ENCODE measurements at places on chromosomes 13 and 19.
A peak's percentile ranks its signal among the peaks of the same experiment; 100 is the strongest.

- no peak for DNase-seq
Measured at GRCh38 chr13:100922599-100922998, 248.0 kb upstream of the TMTC4 start.

- DNase-seq, result no peak
Measured at GRCh38 chr19:45938733-45939319, 24.2 kb upstream of the NANOS2 start.

DNA sequence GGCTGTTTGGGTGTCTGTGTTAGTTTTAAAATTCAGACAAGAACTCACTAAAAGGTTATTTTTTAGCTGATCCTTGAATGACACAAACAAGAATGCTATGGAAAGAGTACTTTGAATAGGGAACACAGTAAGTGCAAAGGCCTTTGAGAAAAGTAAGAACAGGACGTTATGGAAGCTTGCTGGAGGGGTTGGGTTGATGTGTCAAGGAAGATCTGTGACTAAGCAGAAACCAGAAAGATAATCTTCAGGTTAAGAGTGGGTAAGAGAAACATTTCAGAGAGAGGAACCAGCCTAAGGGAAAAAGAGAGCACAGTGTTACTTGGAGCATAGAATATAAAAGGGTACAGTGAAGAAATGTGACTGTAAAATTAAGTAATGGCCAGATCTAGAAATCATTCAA, 41.2 kb upstream of the TRPC4 start:
- no peak for DNase-seq

DNA sequence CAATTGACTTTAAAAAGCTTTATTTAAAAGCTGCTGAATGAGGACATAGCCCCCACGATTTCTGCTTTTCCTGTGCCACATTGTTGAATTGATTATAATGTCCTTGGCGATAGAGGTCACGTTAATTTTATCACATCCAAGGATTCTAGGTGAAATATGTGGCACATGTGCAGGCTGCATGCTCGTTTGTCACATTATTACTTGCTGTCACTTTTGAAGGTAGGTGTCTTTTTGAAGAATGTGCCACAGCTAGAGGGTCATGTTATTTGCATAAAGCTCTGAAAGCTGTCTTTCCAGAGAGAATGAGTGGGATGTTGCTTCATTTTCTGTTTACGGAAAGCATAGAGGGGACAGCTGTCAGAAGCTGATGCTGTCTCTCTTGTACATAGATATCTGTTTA, 927.6 kb upstream of the ATXN8OS start:
- no peak for DNase-seq

DNA sequence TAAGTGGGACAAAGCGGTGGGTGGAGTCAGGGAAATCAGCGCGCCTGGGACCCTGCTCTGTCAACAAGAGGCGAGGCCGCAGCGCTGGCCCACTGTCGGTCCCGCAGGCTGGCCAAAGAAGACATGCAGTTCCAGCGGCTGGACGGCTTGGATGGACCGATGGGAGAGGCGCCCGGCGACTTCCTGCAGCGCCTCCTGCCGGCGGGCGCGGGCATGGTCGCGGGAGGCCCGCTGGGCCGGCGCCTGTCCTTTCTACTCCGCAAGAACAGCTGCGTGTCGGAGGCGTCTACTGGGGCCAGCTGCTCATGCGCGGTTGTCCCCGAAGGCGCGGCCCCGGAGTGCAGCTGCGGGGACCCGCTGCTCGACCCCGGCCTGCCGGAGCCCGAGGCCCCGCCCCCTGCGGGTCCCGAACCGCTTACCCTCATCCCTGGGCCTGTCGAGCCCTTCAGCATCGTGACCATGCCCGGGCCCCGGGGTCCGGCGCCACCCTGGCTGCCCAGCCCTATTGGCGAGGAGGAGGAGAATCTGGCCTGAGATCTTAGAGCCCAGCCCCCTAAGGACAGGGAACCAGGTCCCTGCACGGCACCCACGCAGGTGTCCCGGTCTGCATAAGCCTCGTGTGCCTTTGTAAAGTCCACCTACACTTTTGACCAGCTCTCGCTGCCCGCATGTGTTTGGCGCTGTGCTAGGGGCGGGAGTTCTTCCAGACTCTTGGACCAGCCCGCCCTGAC, 6.1 kb downstream of the BEST2 start:
- peak; percentile 83 for DNase-seq

DNA sequence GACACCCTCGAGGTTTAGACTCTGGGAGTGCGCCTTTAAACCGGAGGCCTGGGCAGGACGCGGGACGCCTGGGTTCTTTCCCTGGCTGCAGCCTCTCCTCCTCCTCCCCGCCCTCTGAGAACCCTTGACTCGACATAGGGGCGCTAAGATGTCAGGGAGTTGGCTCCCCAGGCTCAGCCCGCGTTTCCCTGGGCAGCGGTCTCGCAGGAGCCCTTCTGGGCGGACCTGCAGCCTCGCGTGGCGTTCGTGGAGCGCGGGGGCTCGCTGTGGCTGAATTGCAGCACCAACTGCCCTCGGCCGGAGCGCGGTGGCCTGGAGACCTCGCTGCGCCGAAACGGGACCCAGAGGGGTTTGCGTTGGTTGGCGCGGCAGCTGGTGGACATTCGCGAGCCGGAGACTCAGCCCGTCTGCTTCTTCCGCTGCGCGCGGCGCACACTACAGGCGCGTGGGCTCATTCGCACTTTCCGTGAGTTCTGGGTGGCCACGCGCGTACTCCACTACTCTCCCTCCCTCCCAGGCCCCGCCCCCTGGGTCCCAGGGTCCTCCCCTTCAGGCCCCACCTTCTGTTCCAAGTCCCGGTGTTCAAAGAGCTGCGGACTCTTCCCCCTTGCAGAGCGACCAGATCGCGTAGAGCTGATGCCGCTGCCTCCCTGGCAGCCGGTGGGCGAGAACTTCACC, 1.3 kb downstream of the ICAM5 start:
- DNase-seq, result no peak

DNA sequence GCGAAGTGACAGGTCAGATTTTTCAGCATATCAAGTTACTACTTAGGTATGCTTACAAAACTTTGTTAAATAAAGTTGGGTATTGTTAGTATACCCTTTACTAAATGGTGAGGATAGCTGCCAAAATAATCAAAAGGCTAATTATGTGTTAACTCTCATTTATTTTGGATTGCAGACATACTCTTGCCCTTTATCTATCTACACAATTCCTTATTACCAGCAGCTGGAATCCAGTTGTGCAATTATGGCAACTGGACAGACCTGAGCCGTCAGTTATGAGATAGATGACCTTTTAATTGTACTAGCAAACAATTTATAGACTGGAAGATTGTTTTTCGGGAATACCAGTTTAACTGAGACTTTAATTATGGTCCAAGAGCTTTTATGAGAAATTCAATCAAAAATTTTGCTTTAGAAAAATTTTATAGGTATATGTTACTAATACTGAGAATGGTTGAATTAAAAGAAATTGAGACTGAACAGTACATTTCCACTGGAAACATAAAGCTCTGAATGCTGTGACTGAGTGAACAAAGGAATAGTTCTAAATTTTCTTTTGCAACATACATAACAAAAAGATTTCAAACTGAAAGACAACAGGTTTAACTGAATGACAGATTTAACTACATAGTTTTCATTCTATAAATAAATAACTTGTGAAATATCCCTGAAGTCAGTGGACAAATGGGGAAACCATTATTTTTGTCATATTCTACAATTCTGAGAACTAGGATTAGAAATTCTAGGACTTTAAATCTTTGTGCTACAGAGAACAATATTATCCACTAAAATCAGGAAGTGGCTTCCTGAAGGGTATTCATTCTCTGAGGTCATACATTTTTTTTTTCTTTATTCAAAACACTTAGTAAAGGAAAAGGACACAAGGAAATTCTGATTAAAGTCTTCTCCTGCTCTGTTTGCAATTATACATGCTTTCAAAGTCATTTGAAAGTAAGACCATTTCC, 97.4 kb downstream of the ZC3H13 start:
- DNase-seq, result no peak

DNA sequence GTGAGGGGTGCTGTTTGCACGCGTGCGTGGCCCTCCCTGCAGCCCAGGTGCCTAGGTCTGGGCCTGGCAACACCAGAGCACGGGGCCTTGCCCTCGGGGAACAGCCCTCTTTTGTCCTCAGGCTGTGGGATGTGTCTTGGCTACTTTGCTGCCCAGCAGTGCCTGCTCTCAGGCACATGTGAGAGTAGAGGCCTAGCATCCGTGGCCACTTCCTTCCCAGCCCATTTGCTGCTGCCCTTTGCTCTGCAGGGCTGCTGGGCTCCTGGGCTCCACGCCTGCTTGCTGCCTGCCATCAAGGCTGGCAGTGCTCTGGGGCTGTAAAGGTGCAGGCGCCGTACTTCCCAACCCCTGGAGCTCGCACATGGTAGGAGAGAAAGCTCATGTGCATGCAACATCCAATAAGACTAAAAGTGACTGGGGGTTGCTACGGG, 46.6 kb downstream of the CAPN12 start:
- no peak for DNase-seq

DNA sequence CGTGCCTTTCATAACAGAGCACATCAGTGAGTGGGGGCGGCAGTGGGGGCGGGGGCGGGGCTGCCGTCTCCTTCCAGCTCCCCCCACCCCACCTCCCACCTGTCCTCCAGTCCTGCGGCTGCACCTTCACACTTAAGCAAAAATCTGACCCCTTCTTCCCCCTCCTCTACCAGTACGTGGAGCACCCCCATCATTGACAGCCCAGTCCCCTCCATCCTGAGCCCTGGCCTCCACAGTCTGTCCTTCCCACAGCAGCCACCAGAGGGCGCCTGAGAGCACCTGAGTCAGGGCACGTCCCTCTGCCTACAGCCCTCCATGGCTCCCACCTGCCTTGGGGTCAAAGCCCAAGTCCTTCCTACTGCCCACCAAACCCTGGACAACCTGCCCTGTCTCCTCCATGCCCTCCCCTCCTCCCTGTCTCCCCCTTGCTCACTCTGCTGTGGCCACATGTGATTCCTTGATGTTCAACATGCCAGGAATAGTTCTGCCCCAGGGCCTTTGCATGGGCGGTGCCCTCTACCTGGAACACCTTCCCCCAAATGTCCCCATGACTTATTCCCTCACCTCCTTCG, 4.0 kb downstream of the EBI3 start:
- DNase-seq, result peak; percentile 71

DNA sequence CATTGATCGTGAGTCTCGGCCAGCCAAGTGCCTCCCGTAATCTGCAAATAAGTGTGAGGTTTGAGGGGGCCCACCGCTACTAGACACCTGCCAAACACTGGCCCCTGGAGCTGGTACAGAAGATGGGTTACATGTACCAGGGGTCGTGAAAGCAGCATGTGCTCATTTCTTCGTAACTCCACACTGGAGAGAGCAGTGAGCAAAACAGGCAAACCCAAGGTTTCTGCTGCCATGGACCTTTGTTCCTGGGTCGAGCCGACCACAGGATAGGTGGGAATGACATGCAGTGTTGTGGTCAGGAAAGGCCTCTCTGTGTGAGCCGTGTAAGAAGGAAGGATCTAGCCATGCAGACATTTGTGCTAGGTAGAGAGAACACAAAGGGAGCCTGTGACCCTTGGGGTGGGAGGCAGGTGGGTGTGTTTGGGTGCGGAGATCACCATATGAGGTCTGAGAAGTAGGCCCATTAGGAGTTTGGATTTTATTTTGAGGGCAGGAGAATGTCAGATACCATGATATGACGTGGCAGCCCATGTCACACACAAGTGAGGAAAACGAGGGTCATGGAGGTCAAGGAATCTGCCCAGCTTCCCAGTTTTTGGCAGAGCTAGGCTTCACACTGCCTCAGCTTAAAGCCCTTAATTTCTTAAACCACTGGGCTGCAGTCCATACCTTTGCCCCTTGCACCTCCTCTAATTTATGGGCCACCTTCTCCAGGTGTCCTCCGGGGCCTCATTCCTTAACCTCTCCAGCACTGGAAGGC, 919 bp downstream of the GTF3A start:
- no peak for DNase-seq
